ENCODE measurements at places on chromosomes 4 and X.
A peak's percentile ranks its signal among the peaks of the same experiment; 100 is the strongest.

DNA sequence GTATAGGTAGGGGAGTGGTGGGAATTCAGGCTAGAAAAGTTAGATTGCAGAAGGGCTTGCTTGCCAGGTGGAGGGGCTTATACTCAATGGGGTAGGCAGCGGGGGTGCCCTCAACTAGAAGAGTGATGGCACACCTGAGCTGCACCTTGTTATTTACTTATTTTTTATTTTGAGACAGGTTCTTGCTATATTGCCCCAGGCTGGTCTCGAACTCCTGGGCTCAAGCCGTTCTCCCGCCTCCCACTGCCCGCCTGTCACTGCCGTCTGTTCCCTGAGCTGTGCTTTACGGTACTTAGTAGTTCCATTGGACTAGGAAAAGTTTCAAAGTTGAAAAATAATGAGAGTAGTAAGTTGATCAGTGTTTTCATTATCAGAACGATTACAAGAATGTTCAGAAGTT is 2.0 kb downstream of the ZFX start:
- DNase-seq: no peak

- DNase-seq: no peak
Measured at GRCh38 chr4:25401066-25401465, 24.0 kb downstream of the ANAPC4 start.

GRCh38 chrX:117973110-117973807 is 143.4 kb downstream of the KLHL13 start:
- DNase-seq: no peak

DNA sequence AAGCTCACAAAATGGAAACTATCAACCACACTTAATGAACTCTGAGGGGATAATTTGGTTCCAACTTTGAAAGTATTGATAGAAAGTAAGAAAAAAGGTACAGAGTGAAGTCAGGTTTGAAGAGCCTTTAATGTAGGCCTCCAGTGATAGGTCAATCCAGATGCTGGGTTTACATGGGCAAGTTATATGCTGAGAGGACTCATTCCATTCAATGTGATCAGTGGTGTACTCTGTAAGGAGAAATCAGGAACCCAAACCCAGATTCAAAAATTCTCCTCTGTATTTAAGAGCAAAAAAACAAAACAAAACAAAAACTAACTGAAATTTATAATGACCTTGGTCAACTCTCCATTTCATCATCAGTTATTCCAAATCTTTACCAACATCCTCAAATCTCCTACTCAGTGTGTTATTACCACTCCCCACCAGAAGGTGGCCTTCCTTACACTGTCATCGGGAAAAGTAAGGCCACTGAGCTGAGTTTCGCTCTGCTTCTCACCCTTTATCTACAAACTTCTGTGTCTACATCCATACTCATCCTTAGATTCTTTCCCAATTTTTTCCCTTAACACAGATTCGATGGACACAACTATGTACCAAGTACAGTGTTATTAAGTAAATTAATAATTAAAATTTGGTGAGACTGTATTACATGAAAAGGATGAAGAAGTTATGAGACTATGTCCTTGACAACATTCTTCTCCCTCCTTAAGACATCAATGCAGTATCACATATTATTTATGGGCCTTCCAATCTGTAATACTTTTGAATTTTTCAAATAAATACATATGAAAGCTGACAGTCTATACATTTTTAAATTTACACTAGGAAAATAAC is 88.3 kb downstream of the ZAR1 start:
- DNase-seq: peak; percentile 8

- DNase-seq: no peak
Measured at GRCh38 chr4:7557456-7557855, 122.7 kb upstream of the PSAPL1 start.

GRCh38 chr4:163587867-163588266 is 93.4 kb downstream of the TMA16 start:
- DNase-seq: no peak

GRCh38 chr4:86840858-86841257 is 8.3 kb downstream of the SLC10A6 start:
- DNase-seq: no peak

GRCh38 chr4:114423582-114423981 is 175.0 kb upstream of the UGT8 start:
- no peak for DNase-seq

GRCh38 chrX:40237731-40238178 is 140.0 kb upstream of the BCOR start:
- DNase-seq: no peak

GRCh38 chr4:123555807-123556273 is 159.2 kb downstream of the SPRY1 start:
- no peak for DNase-seq

- DNase-seq: no peak
Measured at GRCh38 chr4:138959097-138959815, 56.3 kb upstream of the NOCT start.

- DNase-seq: no peak
Measured at GRCh38 chrX:3191796-3192195, 150.5 kb downstream of the ARSF start.

- no peak for DNase-seq
Measured at GRCh38 chr4:42357325-42357724, 40.0 kb upstream of the SHISA3 start.

GRCh38 chr4:38857354-38858096 is 908 bp upstream of the TLR6 start:
- DNase-seq: peak; percentile 32

All from stimulated activated CD4-positive, alpha-beta T cell treated with anti-CD3 and anti-CD28 coated beads, Interleukin-4, amount 100 ng/mL, for 1 hour (primary cell).